ENCODE measurements at places on chromosomes 2 and 18.

GRCh38 chr2:122341007-122341406 is 585.6 kb downstream of the TSN start:
- DNase-seq: no peak

- DNase-seq: no peak
Observed at GRCh38 chr2:187299122-187299906, 148.7 kb downstream of the CALCRL start.

DNA sequence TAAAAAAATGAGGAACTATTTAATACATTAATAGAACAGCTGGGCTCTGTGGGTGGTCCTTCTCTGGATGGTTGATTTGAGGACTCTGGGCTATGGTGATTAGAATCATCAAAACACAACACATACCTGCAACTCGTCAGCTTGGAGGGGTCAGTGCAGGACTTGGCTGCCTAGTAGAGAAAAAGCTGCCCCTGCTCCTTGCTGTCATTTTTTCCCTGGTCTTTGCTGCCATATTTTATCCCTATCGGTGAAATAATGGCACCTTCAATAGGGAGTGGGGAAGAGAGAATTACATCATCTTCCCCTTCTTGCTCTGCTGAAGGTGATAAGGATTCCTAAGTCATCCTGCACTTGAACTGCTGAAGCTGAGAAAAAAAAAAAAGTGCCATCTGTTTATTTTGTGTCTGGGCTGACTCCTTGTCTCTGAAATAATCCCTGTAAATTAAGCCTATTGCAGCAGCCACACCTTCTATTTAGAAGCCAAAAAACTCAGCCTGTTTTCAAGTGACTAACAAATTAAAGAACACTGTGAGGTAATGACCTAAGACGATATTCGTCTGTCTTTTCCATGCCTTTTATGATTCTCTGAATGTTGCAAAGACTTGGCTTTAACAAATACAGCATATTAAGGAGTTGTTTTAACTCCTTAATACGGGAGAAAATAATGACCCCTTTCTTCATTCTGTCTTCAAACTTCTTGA is 89.3 kb downstream of the ACVR1 start:
- DNase-seq: no peak

DNA sequence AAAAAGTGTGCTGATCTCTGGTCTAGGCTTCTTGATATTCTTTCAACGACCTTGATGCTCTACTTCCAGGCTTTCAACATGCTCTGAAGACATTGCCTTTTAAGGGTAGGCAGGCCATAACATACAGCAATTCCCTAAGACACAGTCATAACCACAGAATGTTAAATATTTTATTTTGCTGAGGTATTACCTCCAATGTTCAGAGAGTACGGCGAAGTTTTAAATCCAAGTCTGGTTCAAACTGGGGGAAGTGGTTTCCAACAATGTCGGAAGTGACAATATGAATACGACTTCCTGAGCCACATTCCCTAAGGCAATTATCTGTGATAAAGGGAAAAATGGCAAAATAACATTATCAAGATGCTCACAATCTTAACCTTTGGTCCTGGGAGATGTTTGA is 1077.9 kb upstream of the PIK3C3 start:
- no peak for DNase-seq

DNA sequence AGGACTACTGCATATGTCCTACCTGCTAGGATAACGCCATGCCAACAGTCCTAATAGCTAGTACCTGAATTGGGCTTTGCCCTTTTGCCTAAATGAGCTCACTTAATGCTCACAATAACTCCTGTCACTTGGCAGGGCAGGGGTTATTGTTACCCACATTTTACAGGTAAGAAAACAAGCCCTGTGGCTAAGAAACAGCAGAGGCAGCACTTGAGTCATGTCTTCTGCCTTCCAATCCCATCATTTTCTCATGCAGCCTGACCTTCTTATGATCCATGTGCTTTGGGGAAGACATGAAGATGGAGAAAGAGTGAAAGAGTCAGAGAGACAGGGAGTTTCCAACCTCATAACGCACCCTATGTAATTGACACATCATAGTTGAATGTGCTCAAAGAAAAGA is 33.6 kb upstream of the LPIN1 start:
- no peak for DNase-seq

DNA sequence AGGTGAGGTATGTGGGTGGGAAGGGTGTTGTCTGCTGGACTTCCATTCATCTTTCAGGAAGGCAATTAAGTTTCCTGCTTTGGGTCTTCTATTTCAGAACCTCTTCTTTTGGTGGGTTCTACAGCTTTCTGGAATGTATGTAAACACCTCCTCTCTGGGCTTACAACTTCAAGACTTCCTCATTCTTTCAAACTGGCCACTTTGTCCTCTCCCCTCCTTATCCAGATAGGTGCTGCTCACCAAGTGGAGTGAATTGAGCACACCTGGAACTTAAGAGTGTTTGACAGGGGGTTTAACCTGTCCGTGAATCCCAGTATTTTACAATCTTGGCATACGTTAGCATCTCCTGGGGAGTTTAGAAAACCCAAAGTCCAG is 5.2 kb upstream of the MRPL33 start:
- DNase-seq: no peak

DNA sequence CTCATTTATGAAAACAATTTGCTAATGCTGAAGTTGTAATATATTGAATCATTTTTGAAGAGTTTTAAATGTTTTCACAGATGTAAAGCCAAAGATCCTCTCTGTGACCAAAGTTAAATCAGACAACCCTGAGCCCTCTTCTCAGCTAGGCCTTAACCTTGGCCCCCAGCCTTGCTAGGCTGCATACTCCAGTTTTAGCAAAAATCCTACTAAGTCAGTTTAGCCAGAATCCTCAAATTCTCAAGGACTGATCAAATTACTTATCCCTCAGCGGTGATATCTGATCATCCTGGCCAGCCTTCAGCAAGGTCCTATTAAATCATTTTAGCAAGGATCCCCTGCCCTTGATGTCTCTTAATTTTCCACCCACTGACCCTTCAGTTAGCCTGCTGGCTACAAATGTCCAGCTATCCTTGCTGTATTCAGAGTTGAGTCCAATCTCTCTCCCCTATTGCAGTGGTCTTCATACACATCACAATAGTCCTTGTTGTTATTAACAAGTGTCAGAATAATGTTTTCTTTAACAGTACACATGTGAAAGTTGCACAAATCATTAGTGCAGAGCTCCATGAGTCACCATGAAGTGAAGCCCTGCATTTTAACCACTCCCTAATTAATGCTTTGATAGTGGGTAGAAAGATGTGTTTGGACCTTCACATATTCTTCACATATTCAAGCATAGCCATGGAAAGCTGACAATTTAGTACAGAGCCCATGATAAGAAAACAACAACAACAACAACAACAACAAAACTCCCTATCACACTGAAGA is 206.4 kb downstream of the NBAS start:
- no peak for DNase-seq

DNA sequence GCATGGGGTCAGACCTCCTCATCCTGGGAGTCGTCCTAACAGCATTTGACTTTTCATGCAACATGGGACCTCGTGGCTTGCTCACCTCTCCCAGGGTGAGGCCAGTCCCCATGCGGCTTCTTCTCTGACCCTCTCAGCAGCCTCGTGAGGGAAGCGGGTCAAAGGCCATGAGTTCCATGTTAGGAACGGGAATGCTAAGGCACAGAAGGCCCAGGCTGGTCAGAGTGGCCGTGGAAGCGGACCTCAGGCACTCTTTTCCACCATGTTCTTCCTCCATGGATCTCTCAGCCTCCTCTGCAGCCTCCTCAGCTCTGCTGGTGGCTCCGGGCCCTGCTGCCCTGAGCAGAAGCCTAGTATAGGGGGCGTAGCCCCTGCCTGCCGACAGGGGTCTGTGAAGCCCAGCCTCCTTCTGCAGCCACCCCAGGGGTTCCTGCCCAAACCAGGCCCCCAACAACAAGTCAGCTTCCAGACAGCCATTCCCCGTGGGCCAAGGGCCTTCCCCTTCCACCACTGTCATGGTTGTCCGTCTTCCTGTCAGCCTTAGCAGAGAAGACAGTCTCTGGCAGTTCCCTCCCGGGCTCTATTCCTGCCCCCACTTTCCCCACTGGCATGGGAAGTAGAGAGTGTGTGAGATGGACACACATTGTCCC is 60.0 kb upstream of the OTOF start:
- no peak for DNase-seq

- DNase-seq: no peak
Observed at GRCh38 chr2:29343830-29344229, 228.6 kb downstream of the CLIP4 start.

DNA sequence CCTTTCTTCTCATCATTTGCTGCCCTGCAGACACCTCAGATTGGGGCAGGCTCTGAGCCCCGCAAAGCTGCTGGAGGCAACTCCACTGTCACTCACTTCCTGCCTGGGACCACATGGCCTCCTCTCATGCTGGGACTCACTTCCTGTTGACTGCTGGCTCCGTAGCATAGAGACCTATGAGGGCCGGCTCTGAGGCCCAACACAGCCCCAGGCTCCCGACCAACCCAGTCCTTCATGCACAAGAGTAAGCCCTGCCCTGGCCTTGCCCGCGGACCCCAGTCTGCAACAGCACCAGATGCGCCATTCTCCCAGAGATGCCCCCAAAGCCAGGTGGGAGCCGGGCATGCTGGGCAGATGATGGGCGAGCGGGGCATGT is 55.7 kb downstream of the DNMT3A start:
- peak; percentile 52 for DNase-seq

GRCh38 chr2:30768708-30769480 is 38.4 kb downstream of the CAPN13 start:
- DNase-seq: no peak

DNA sequence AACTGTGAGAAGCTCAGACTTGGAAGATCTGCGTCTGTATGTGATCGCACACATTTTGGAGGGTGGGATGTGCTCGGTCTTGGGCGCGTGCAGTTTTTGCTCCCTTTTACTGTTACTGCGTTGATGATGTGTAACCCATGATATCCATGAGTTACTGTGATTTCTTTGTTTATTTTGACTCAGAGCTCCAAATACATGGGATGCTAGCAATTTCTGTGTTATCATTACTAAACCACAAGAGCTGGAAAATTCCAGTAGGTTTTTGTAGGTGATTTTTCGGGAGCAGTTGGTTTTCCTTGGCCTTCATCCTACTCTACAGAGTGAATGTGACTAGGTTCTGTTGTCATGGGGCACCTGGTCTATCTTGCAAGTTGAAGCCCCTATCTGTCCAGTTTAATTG is 124.2 kb downstream of the AGAP1 start:
- no peak for DNase-seq

DNA sequence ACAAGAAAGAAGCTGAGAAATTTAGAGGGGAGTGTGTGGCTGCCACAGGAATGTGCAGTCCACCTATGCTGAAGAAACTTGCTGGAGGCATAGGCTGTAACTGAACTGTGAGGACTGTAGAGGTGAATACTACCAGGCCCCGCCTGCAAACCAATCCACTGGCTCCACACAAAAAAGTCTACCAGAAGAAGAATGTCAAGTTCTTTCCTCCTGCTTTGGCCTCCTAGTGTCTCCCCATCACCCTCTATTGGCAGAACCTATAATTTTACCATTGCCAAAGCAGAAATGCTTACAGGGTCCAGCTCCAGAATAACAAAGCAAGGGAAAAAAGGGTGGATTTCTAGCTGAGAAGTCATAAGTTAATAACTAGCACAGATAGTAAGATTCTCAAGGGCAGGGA is 5.9 kb upstream of the ATP5MC3 start:
- no peak for DNase-seq

DNA sequence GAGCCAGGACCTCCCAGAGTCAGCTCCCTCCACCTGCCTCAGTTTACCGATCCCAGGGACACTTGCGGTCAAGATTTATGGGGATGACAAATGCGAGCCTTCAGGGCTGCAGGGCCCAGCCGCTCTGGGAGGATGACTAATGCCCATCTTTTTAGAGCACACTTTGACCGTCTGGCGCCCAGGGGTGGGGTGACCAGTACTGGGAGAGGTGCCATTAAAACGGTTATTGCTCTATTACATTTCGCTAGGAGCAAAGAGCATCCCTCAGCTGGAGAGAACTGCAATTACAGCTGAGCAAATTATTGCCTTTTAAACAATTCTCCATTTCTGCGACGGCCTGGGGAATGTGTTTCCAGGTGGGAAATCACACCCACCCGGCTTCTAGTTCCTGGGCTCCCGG is 42.6 kb upstream of the HPCAL1 start:
- DNase-seq: no peak

DNA sequence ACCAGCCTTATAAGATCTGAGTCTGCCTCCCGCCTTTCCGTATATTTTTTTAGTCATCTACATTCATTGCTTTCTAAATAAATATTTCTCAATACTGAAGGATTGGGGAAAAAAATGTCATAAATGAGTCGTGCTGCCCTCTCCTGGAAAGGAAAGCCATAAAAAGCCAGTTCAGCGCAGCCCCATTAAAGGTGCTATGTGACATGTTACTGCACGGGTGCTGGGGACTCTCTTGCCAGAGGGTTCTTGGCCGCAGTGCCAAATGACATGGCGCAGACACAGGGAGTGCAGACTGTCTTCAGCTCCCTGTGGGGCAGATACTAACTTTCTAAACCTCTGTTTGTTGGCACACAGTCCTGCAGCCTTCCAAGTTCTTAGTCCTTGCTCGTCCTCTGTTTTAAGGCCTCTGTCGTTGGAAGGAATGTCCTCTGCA is 53.7 kb upstream of the MAP3K20 start:
- no peak for DNase-seq

DNA sequence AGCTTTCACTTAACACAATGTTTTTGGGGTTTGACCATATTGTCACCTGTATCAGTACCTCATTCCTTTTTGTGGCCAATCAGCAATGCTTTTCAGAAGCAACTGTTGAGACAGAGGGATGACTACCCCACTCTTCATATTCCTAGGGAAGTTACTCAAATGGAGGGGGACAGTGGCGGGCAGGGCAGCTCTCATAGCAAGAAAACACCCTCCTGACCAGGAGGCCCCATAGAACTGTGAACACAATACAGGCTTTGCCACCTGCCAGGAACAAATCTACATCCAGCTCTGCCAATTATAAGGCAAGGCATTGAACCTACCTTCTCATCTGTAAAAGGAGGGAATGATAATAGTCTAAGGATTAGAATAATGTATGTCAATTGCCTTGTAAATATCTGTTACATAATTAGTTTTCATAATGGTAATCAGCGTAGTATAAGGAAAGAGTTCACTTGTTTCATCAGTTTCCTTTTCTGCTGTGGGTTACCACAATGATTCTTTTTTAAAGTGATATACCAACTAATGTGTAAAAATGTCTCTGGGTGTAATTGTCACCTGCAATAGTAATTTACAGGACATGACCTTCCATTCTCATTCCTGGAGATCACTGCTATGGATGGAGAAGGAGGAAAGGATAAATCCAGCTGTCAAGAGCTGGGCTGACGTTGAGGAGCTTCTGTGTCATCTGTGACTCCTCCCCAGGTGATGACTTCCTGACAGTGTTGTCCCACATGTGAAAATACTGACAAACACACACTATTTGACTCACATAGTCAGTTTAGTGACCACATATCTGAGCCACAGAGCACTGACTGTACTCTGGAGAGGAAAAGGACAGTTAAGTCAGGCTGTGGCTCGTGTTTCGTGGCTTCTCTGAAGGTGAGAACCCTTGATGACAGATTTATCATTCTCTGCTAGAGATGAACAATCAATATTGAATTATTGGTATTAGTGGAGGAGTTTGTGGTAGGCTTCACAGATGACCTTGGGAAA is 13.5 kb downstream of the ALPK2 start:
- no peak for DNase-seq

Data from activated naive CD4-positive, alpha-beta T cell (primary cell).